ENCODE measurements at places on chromosomes 3 and 15.

- no peak for DNase-seq
Measured at GRCh38 chr3:117427081-117427480, 717.5 kb downstream of the TUSC7 start.

DNA sequence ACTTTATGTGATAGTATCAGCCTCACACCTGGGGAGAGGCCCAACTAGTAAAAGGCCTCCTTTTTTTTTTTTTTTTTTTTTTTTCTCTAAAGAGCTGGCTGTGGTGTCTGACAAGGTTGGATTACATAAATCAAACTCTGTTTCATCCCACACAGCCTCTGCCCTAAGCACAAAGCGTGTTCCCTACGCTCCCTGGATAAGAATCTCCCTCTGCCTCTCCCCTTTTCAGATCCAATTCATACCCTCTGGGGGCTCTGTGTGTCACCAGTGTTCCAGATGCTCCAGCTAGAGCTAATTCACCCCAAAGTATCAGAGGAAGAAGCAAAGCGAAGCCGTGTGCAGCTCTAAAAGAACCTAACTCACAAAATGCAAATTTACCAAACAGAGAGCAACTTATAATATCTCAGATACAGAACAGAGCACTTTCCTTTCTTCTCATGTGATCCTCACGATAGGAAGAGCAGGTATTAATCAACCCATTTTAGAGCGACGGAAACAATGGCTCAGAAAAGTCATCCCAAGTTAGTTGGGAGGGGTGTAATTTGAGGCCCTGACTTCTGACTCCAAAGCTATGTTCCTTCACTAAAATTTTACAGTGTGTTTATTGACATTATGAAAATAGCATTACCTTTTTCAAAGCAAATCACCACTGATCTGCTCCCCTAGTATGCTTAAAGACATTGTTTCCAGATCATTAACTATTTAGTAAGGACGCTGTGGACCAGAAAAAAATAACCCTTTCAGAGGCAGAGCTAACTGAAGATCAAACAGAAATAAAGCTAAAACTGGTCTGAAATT lies 12.4 kb downstream of the BMF start:
- no peak for DNase-seq

DNA sequence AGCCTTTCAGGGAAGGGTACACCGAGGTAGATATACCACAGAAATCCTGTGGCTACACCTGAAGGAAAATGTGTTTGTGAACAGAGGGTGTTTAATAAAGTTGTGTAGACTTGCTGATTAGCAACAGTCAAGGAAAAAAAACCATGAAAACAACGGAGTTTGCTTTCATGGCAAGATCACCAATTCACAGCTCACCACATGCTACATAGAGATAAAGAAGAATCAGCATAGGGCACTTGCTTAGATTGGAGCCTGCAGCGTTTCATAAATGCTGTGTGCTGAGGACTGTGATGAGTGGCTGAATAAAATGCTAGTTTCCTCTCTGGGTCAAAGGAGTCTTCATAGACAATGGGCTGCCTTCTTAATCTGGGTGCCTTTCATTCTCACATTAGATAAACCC lies 257.6 kb downstream of the SLC9A9 start:
- DNase-seq: no peak

GRCh38 chr3:126180477-126181397 lies at the start of gene ALDH1L1:
ALDH1L1 (minus strand) TSS chr3:126180586; CDS start chr3:126160979, 19,607 bp downstream.
- no peak for DNase-seq

GRCh38 chr15:63463036-63463435 lies 41.4 kb upstream of the USP3 start:
- no peak for DNase-seq

DNA sequence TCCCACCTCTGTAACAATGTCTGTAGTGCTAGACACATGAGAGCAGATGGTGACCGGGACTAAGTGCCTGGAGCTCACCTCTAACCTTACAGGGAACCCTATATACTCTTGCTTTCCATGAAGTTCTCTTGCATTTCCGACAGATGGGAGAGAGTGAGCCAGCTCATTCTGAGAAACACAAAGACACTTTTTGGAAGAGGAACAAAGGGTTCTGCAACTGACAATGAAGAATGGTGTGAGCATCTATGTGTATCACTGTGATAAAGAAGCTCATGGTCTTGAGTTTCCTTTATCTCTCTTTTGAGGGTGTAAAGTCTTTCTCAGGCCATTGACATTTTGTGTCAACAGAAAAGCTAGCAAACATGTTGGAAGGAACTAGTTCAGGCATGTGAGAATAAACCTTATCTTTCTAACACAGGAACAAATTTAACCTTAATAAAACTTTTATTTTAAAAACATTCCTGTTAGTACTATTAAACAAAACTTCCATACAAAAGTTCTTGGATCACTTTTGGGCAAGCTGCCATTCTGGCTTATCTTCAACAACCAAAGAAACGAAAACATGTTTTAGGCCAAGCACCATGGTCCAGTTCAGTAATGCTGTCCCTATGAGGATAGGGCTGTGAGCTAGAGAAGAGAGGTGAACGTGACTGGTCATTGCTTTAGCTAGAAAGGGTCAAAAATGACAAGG lies 142.7 kb downstream of the THRB start:
- DNase-seq: no peak

DNA sequence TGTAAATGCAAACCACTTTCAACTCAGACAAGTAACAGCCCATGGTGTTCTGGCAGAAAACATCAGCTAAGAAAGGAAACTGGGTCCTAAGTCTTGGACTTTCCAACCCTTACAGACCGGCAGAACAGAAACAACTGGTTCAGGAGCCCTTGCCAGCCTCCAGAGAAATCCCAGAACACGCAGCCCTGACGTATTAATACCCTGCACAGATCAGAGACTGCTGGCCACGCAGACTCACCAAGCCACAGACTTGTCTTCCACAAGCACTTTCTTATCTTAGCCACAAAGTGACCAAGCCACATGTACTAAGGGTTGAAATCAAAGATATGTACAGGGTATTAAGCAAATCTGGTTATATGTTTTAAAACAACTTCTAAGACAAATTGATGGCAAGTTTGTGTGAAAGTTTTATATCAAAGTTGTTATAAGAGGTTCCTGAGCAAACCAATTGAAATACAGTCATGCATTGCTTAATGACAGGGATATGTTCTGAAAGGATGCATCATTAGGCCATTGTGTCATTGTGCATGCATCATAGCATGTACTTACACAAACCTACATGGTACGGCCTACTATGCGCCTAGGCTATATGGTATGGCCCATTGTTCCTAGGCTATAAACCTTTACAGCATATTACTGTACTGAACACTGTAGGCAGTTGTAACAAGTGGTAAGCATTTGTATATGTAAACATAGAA lies 36.8 kb downstream of the BTD start:
- no peak for DNase-seq

GRCh38 chr3:45917146-45917898 lies 25.9 kb upstream of the CXCR6 start:
- DNase-seq: no peak

- DNase-seq: no peak
Measured at GRCh38 chr3:57627976-57628375, 30.8 kb upstream of the ARF4 start.

DNA sequence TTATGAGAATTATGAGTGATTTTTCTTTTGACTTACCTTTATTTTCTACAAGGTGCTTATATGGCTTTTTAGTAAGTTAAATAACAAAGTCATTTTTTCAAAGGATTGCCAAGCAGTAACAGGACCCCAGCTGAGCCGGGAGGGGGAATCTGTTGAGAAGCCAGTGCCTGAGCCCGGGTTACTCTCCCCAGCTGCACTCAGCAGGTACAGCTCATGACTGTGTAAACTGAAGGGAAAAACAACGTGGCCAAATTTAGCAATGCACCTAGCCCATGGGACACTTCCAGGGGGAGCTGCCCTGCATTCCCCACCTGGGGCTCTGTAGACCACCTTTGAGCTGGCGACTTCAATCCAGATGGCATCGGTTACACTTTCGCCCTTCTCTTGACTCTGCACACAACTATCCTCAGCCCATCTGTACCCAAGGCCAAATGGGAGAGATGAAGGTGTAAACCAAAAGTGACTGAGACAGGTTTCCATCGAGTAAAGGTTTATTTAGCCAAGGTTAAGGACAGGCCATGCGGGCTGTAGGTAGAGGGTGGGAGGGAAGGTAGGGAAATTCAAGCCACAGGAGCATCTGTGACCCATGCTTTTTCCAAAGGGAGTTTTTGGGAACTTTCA lies 18.2 kb upstream of the HCN4 start:
- no peak for DNase-seq

- no peak for DNase-seq
Measured at GRCh38 chr3:41431386-41431785, 232.1 kb downstream of the CTNNB1 start.

DNA sequence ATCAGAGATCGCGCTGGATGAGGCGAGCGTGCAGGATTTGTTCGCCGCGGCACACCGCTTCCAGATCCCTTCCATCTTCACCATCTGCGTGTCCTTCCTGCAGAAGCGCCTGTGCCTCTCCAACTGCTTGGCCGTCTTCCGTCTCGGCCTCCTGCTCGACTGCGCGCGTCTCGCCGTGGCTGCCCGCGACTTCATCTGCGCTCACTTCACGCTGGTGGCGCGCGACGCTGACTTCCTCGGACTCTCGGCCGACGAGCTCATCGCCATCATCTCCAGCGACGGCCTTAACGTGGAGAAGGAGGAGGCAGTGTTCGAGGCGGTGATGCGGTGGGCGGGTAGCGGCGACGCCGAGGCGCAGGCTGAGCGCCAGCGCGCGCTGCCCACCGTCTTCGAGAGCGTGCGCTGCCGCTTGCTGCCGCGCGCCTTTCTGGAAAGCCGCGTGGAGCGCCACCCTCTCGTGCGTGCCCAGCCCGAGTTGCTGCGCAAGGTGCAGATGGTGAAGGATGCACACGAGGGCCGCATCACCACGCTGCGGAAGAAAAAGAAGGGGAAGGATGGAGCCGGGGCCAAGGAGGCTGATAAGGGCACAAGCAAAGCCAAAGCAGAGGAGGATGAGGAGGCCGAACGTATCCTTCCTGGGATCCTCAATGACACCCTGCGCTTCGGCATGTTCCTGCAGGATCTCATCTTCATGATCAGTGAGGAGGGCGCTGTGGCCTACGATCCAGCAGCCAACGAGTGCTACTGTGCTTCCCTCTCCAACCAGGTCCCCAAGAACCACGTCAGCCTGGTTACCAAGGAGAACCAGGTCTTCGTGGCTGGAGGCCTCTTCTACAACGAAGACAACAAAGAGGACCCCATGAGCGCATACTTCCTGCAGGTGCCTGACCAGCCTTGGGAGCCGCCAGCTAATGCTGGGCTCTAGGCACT lies 819 bp downstream of the KLHL40 start:
- no peak for DNase-seq

GRCh38 chr15:31088672-31089367 lies 12.7 kb downstream of the TRPM1 start:
- DNase-seq: no peak

GRCh38 chr3:12944849-12945248 lies 103.5 kb upstream of the RPL32 start:
- no peak for DNase-seq

DNA sequence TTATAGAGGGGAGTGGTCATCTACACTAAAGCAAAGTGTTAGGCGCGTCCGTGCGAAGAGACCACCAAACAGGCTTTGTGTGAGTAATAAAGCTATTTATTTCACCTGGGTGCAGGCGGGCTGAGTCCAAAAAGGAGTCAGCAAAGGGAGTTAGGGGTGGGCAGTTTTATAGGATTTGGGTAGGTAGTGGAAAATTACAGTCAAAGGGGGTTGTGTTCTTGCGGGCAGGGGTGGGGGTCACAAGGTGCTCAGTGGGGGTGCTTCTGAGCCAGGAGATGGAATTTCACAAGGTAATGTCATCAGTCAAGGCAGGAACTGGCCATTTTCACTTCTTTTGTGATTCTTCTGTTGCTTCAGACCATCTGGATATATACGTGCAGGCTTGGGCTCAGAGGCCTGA lies 47.1 kb downstream of the OIP5 start:
- DNase-seq: no peak

GRCh38 chr15:74438721-74439316 lies 5.1 kb upstream of the SEMA7A start:
- peak; percentile 60 for DNase-seq

- no peak for DNase-seq
Measured at GRCh38 chr3:168289471-168290008, 193.8 kb upstream of the GOLIM4 start.

DNA sequence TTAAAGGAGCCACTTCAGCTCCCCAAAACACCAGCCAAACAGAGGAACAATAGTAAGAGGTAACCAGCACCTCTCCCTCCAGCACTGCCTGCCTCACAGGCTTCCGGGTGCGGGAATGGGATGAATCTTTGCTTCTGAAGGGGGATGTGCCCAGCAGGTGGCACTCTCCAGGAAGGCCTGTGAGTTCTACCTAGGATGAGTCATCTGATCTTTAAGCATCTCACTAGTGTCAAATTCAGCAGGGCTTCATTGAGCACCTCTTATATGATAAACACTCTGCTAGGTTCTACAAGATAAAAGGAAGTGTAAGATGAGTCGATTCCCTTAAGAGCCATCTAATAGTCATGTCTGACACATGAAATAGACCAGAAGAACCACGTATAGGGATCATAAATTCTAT lies 237.4 kb upstream of the UMPS start:
- no peak for DNase-seq

DNA sequence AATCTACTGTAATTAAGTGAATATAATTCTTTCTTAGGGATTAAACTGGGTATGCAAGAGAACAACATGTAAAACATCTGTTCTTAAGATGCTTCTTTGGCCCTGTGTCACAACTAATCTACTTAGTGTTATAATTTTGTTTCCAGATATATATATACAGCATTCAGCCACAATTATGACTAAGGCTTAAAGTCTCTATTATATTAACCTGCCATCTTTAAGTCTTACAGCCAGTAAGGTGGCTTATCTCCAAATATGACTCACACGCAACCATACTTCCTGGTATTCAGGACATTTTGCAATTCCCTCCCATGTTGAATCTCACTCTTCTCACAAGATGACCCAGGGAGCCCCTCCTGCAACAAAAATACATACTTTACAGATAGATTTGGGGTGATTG lies 6.6 kb upstream of the KBTBD8 start:
- no peak for DNase-seq

DNA sequence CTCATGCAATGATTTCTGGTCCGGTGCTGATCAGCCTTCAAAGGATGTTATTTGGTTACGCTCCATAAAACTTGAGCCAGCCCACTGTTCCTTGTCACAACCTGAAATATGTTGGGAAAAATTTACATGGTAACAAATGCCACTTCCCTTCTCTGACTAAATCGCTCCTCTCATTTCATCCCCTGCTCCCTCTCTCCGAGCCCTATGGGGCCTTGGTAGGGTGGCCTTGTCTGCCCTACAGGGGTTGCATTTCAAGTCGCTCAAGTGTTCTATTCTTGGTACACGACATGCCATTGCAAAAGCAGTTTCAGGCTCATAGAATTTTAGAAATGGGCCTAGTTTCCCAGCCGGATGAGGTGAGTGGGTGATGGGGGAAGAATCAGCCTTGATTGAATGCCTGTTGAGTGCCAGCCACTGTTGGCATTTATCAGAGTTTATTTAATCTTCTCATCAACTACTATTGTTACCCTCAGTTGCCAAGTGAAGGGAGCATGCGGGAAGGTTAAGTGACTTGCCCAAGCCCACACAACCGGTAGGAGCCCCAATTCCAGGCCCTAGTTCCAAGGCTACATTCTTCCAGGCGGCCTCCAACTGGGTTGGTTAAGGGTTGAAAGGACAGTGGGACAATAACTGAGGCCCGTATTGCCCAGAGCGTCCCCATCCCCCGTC lies 961 bp upstream of the ABHD2 start:
- DNase-seq: no peak

GRCh38 chr3:172538368-172539151 lies 15.3 kb upstream of the TNFSF10 start:
- DNase-seq: no peak

- DNase-seq: no peak
Measured at GRCh38 chr3:187822402-187822801, 77.1 kb upstream of the BCL6 start.
